ENCODE measurements at places on chromosomes 16 and 17.

DNA sequence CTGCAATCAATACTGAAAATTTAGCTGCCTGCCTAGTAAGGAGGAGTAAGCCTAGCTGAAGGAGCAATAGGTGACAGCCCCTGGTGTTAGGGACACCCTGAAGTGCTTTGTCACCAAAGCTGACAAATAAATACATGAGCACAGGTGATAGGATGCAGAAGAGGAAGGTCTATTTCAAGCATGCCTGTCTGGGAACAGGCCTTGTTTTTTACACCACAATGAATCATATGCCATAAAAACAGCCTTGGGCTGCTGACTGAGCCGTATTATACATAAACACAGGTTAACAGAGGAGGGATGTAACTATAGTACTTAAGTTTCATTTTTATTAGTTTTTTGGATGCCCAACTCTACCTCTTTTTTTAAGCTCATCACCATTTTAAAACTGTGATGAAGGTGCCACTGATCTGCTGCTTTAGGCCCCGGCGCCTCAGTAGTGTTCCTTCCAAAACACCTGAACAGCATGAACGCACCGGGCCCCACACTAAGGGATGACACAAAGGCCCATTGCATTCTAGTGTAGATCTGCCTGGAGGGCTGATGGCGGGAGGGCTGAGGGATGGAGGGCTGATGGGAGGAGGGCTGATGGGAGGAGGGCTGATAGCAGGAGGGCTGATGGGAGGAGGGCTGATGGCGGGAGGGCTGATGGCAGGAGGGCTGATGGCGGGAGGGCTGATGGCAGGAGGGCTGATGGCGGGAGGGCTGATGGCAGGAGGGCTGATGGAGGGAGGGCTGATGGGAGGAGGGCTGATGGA, 150.3 kb downstream of the AATF start:
- no peak for DNase-seq

- DNase-seq: no peak
Measured at GRCh38 chr17:37505333-37505732, 15.6 kb downstream of the DUSP14 start.

GRCh38 chr17:49734515-49735490, 27.0 kb upstream of the SLC35B1 start:
- no peak for DNase-seq

DNA sequence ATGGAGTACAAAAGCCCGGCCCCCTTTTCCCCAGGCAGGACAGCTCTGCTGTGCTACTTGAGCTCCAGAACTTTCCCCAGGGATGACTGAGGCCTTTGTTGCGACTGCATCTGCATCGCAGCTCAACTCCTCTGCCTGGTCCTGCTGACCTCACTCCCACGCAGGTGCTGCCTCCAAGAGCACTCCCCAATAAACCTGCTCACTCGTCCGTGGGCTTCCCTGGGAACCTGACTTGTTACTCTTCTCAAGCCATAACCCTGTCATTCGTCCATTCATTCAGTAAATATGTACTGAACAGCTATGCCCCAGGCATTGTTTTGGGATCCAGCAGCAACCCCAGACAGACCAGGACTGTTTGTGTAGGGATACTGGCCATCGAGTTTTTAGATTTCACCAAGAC, 11.6 kb upstream of the RMI2 start:
- no peak for DNase-seq

GRCh38 chr16:30395155-30395991, at the start of gene ZNF48:
Gene ZNF48 (plus strand): TSS chr16:30395420. CDS start chr16:30395795, 375 bp downstream.
- peak; percentile 73 for DNase-seq

- no peak for DNase-seq
Measured at GRCh38 chr17:50739098-50739497, 19.7 kb downstream of the LUC7L3 start.

DNA sequence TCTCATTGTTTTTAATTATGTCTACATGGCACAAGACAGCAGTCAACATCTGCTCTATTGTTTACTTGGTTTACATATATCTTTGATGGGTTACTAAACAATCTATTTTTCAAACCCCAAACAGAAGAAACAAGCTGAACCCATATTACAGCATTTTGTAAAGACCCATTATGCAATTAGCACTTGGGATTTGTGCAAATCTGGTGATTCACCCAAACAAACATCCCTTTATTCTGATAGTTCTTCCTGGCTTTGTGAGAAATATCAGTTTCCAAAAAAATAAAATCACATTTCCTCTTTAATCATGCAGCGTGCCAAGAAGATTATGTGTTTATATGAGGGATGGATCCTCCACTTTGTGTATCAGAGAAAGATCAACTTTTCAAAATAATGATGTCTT, 16.8 kb upstream of the RBFOX1 start:
- no peak for DNase-seq

DNA sequence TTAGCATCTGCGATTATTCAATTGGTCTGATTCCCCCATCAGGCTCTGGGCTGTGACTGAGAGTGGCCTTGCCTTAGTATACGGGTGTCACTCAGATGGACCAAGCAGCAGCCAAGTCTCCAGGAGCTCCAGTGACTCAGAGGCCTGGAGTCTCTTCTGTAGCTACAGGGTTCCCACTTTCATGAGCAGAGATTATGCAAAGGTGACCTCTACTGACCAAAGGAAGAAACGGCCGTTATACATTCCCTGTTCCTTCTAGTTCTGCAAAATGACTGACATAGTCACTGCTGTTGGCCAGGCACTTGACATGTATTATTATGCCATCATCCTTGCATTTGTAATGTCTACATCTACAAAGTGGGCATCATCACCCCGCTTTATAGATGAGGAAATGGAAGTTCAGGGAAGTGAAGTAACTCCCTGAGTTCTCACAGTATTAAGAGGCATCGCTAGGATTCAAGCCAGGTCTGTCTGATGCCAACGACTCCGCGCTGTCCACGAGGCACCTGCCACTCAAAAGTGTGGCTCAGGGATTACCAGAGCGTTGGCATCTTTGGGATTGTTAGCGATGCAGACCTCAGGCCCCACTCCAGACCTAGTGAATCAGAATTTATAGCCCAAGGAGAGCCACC, 23.3 kb downstream of the SLC38A7 start:
- no peak for DNase-seq

DNA sequence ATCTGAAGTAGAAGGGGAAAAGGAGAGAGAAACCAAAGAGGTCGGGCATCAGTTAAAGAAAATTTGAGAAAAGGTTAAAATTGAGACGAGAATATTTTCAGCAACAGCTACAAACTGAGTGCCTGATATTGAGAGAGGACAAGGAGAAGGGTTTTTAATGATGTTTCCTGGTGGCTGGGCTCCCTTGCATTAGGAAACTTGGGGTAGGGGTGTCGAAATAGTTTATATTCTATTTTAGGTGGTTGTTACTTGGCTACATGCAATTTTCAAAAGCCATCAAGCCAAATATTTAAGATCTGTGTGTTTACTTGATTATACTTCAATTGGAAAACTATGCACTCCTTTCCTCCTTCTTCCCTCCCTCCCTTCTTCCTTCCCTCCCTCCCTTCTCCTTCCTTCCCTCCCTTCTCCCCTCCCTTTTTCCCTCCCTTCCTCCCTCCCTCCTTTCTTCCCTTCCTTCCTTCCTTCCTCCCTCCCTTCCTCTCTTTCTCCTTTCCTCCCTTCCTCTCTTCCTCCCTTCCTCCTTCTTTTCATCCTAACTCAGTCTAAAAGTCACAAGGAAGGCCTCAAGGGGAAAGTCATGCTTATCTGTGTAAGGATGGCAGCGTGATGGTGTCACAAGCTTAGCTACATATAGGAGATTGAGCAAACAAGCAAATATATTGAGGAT, 1.8 kb upstream of the APOH start:
- no peak for DNase-seq

DNA sequence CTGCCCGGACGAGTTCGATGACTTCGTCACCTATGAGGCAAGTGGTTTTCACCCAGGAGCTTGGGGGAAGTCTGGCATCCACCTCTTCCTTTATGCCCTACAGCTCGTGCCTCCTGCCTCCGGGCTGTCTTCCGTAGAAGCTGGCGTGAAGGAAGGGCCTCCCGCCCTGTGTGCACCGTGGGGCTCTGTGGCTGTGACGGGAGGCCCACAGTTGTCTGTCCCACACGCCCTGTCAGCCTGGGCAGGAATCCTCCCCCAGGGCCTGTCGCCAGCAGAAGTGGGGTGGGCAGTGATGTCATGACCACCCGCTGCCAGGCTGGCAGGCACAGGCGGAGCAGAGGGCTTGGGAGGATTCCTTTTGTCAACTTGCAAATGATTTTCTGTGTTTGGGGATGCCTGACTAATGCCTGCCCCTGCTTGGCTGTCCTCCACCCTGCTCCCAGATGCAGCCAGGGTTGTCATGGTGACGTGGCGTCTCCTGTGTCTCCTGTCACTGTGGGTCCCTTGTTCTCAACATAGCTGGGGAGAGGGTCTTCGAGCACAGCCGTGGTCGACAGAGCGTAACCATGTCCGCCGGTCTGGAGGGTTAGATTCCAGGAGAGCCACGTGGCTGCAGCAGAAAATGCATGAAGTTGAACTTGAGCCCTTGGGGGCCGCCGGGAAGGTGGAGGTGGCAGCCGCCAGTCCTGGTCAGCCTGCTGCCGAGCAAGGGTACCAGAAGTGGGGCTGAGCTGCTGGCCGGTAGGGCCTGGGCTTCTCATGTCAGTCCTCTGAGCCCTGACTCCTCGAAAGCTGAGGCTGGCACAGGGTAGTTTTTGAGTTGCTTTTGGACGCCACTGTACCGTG, 46.1 kb downstream of the RAB11FIP3 start:
- DNase-seq: no peak

- peak; percentile 9 for DNase-seq
Measured at GRCh38 chr17:47315451-47316266, 8.1 kb upstream of the EFCAB13 start.

DNA sequence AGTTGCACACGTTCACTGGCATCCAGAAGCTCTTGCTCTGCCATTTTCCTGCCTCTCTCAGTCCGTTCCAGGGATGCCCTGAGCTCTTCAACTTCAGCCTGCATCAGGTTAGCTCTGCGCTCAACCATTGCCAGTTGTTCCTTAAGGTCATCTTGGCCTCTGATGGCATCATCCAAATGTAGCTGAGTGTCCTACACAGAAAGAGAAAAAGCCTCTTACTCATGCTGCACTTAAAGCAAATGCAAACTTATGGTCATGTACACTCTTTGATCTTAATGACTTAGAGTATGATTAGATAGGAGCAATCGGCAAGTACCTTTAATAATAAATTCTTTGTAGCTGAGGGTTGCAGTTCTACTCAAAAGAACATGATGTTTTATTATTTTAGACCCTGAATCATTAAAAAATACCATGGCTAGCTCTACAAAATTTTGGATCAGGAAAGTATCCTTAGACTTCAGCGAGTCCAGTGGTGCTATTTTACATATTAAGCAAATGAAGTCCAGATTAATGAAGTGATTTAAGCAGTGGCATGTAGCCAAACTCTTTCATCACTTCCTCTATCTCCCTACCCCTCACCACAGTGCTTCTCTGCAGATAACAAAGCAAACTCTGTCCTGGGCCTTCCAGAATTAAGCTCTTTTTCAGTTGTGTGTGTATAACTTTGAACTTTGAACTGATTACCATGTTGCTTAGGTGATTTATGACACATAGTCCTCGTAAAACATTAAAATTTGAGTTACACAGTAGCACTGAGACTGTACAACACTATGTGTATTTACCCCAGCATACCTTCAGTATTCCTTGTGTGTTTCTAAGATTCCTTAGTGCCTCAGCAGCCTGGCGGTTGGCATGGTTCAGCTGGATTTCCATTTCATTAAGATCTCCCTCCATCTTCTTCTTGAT, 22.1 kb downstream of the MYH4 start:
- no peak for DNase-seq

DNA sequence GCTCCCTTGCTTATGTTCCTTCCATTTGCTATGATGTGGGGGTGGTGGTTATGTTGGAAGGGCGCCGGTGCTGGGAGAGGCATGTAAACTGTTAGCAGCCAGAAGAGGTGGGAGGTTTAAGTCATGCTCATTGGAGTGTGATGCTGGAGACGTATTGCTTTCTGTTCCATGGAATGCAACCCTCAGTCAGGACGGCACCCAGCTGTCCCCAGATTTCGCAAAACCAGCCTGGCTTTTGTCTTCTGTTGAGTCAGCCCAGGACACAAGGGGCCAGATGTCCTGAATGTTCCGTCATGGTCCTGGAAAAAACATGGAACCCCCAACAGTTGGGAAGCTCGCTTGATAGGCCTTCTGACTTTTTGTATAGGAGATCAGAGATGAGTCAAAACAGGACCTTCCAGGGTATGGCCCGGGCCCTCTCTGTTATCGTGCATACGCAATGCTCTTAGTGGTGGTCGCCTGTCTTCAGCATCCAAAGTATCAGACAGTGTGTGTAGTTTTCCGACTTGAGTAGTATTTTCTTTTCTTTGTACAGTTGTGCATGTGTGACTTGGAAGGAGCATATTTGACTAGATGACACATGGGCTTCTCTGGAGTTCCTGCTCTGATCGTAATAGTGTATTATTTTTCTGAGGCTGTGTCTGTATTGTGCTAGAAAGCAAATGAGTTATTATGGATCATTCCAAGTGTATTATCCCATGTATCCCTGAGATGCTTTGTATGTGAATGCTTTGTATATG, 201.9 kb downstream of the SNX29 start:
- DNase-seq: no peak

DNA sequence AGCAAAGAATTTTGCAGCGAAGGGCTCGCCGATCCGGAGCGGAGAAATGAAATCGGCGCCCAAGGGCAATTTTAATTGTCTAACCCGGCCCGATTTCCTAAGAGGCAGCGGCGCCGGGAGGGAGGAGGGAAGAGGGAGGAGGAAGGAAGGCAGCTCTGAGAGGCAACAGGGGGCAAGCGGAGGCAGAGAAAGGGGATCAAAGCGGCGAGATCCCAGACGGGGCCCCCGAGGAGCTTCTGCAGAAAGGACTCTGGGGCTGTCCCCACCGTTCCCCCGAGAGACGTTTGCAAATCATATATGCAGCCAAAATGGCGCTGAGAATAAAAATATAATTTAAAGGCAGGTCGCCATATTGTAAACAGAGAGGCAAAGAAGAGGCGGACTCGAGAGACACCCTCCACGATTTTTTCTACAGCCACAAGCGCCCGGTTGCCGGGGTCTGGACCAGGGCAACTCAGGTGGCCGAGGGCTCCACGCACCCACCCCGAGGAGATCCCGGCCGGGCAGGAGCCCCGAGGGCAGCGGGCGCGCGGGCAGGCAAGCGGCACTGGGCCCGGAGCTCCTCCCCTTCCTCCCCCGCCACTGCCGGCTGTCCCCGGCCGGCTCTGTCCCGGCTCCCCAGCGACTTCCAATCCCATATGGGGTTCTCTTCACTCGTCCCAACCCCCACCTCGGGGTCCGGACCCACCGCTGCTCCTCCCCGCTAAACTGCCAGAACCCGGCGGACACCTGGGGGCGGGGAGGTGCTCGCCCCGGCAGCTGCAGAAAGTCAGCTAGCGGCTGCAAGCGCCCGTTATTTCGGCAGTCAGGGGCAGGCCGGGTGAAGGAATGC, 1.9 kb downstream of the PHF12 start:
- peak; percentile 73 for DNase-seq

- DNase-seq: no peak
Measured at GRCh38 chr17:6536566-6537065, 19.7 kb downstream of the PITPNM3 start.

GRCh38 chr17:17724307-17725010, 43.2 kb downstream of the RAI1 start:
- no peak for DNase-seq

All from stimulated activated CD4-positive, alpha-beta T cell treated with anti-CD3 and anti-CD28 coated beads, Interleukin-2, amount 100 ng/mL, for 24 hours (primary cell).